Activated naive CD8-positive, alpha-beta T cell treated with anti-CD3 and anti-CD28 coated beads, Interleukin-2, amount 10 ng/mL, durations not matched to agents 7 days and 5 days (primary cell): ENCODE measurements at places on chromosomes 1 and 21.
A peak's percentile ranks its signal among the peaks of the same experiment; 100 is the strongest.

- peaks cover 10% of the 10 kb centered on the region for H3K4me1 ChIP-seq
- no peak for DNase-seq
- H3K4me3 ChIP-seq: no peak overlapping the region
These were observed 196.6 kb upstream of the HMCN1 start for GRCh38 chr1:185537596-185537995.

DNA sequence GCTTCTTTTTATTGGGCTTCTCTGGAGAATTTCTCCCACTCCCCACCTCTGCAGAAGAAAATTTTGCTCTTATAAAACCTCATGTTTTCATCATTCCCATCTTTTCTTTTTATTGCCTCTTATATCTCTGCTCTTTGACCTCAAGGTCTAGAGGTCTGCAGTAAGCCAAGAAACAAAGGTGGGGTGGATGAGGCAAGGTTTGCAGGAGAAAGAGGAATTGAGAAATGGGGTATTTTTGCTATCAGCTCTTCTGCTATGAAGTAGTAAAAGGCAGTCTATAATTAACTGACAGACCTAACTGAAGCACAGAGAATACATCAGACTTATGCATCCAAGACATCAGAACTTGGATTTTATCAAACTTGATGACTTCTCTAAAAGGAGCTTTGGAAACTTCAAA lies 22.9 kb downstream of the SYT11 start:
- H3K36me3 ChIP-seq: no peaks in the 10 kb centered on the region
- H3K27ac ChIP-seq: no peak overlapping the region
- no peak for DNase-seq
- H3K4me1 ChIP-seq: no peaks in the 10 kb centered on the region

DNA sequence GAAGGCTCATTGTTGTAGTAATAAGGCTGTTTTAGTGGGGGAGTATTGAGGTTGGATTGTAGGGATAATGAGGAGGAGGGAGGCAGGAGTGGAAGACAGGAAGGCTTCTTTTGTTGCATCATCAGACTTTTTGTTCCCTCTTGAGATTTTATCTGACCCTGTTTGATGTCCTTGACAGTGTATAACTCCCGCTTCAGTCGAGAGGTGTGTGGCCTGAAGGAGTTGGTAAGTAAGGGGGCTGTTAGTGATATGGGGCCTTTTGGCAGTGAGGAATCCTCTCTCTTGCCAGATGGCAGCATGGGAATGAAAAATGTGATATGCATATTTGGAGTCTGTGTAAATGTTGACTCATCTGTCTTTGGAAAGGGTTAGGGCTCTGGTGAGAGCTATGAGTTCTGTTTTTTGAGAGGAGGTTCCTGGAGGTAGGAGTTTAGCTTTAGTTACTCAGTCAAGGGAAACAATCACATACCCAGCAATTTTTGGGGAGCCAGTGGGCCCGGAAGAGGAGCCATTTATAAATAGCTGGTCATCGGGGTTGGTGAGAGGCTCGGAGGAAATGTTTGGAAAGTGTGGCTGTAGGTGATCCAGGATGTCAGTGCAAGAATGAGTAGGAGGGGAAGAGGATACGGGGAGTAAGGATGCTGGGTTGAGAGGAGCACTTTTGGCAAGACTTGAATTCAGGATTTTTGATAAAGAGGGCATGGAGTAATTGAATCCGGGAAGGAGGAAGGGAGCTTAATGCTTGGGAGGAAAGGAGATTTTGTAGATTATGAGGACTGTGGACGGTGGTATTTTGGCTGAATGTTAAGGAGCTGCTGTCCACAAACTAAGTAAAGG lies 136.7 kb upstream of the ETV3 start:
- no peak for DNase-seq
- H3K27me3 ChIP-seq: no peaks in the 10 kb centered on the region
- no peak overlapping the region for H3K4me3 ChIP-seq
- H3K4me1 ChIP-seq: no peaks in the 10 kb centered on the region
- no peak overlapping the region for H3K27ac ChIP-seq

DNA sequence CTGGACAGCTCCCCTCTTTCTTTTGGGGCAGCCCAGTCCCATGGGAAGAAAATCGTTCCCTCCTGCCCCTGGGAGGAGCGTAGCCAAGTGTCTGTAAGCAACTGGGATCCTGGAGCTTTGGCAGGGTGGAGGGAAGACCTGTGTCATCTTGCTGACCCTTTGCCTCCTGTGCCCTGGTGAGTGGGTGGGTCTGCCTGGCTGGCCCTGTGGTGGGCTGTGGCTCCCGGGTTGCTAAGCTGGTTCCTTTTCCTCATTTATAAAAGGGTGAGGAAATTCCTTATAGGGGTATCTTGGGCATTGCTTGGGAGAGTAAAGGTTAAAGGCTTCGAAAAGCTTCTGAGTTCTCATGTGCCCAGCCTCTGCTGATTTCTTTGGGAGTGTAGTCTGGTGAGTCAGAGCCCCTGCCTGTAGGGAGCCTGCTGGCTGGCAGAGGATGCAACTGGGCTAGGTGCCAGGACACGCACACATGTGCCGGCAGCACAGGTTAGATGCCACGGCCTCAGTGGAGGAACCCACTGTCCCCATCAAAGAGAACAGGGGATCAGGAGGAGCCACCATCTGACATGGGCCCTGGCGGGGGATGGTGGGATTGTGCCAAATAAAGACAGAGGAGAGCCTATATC lies 85.2 kb downstream of the ARHGEF10L start:
- no peak overlapping the region for H3K27ac ChIP-seq
- no peaks in the 10 kb centered on the region for H3K27me3 ChIP-seq
- no peaks in the 10 kb centered on the region for H3K4me1 ChIP-seq
- no peaks in the 10 kb centered on the region for H3K36me3 ChIP-seq
- H3K4me3 ChIP-seq: no peak overlapping the region

- no peak overlapping the region for H3K4me3 ChIP-seq
- H3K4me1 ChIP-seq: no peaks in the 10 kb centered on the region
- no peak for DNase-seq
- H3K27ac ChIP-seq: no peak overlapping the region
These were observed 410.8 kb downstream of the TTLL7 start for GRCh38 chr1:83588140-83588539.

DNA sequence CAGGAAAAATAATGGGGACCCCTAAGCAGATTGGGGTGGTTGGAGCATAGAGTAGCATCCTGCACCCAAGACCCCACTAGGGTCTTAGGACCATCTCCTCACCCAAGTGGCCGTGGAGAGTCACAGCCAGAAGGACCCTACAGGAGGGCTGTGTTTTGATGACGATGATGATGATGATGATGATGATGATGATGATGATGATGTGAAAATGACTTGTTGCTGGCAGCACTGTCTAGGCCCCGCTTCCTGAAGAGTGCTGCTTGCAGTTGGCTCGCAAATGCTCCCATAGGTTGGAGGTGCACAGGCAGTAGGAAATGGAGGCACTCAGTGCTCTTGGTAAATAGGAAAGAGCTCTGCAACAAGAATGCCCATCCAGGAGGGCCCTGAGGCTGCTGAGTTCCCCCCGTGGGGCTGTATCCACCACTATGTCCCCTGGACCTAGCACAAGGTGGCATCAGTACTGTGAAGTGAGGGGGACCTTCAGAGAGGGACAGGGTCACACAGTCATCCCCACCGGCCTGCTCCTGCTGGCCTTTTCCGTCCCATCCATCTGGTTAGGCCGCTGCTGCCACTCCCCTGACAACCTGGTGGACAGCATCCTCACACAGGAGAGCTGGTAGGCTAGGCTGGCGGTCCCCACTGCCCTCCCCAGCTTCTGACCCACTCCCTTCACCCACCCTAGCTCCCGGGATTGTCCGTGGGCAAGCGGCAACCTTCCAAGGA lies 139.6 kb downstream of the FOXD2 start:
- no peak overlapping the region for H3K27ac ChIP-seq
- DNase-seq: no peak
- no peak overlapping the region for H3K4me3 ChIP-seq
- no peaks in the 10 kb centered on the region for H3K36me3 ChIP-seq
- H3K4me1 ChIP-seq: peaks cover under 1% of the 10 kb centered on the region
- peaks cover 23% of the 10 kb centered on the region for H3K27me3 ChIP-seq

- H3K36me3 ChIP-seq: no peaks in the 10 kb centered on the region
- no peak overlapping the region for H3K27ac ChIP-seq
- no peak for DNase-seq
- no peaks in the 10 kb centered on the region for H3K4me1 ChIP-seq
These were observed 23.3 kb upstream of the CASQ2 start for GRCh38 chr1:115791816-115792215.

GRCh38 chr1:209707308-209707707 lies 2.7 kb downstream of the HSD11B1 start:
- peaks cover 6% of the 10 kb centered on the region for H3K4me1 ChIP-seq
- no peak overlapping the region for H3K4me3 ChIP-seq
- no peaks in the 10 kb centered on the region for H3K36me3 ChIP-seq
- DNase-seq: no peak
- H3K27me3 ChIP-seq: no peaks in the 10 kb centered on the region

- H3K4me3 ChIP-seq: no peak overlapping the region
- no peaks in the 10 kb centered on the region for H3K27me3 ChIP-seq
- no peak overlapping the region for H3K27ac ChIP-seq
- no peaks in the 10 kb centered on the region for H3K36me3 ChIP-seq
- H3K4me1 ChIP-seq: no peaks in the 10 kb centered on the region
- no peak for DNase-seq
These were observed 575.7 kb upstream of the ZP4 start for GRCh38 chr1:238466459-238466858.

DNA sequence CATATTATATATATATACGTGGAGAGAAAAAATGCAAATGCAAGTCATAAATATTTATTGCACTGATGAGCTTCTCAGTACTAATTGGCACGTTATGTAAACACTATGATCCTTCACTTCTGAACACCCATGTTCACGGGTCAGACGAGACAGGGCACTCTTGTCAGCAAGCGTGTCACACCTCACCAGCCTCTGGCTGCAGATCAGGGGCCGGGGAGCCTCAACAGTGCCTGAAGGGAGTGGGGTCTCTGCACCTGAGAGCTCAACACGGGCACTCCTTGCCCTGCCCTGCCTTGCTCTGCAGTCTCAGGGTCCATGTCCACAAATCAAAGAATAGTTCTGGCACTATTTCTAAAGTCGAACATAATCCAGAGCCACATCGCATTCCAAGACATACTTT lies 409 bp upstream of the HIVEP3 start:
- H3K36me3 ChIP-seq: peaks cover 3% of the 10 kb centered on the region
- no peak for DNase-seq
- H3K4me3 ChIP-seq: peak overlapping the region; percentile 96
- H3K27ac ChIP-seq: peak overlapping the region; percentile 97
- no peaks in the 10 kb centered on the region for H3K27me3 ChIP-seq

GRCh38 chr1:70101774-70102173 lies 103.6 kb downstream of the LRRC40 start:
- no peaks in the 10 kb centered on the region for H3K27me3 ChIP-seq
- H3K36me3 ChIP-seq: no peaks in the 10 kb centered on the region
